PC-3 (cell line): ENCODE measurements at places on chromosomes 12 and 14. TPM values are rescaled to one million over a fixed set of nuclear protein-coding genes. Genes with fewer than 3 reads are reported as not detected.

TCL1B gene
- total RNA-seq, result not detected in 2 replicates

HAL gene
- total RNA-seq, result 0.23 and 1.5 TPM in 2 replicates

MYO1A gene
- total RNA-seq, result 0.17 TPM in 1 of 2 replicates, not detected in the other

PDZRN4 gene
- not detected in 2 replicates for total RNA-seq

AVPR1A gene
- total RNA-seq, result not detected in 2 replicates

TAS2R42 gene
- total RNA-seq, result not detected in 2 replicates
